ENCODE measurements at places on chromosomes 1 and 21. TPM values are rescaled to one million over a fixed set of nuclear protein-coding genes. Genes with fewer than 3 reads are reported as not detected.

AKR7A2 gene
- 74.8 TPM for total RNA-seq

IL10 gene
- total RNA-seq = 0.13 TPM

C1orf141 gene
- not detected for total RNA-seq

SMAP2 gene
- total RNA-seq = 18.6 TPM

SH2D1B gene
- total RNA-seq = not detected

KCNQ4 gene
- under 0.01 TPM for total RNA-seq

RPTN gene
- not detected for total RNA-seq

RXFP4 gene
- total RNA-seq = not detected

SLC1A7 gene
- 0.13 TPM for total RNA-seq

OR2AK2 gene
- not detected for total RNA-seq

DENND2C gene
- 2.4 TPM for total RNA-seq

NPR1 gene
- 1.2 TPM for total RNA-seq

FAM72B gene
- 3.3 TPM for total RNA-seq

CEP350 gene
- total RNA-seq = 44.9 TPM

AMY1C gene
- not detected for total RNA-seq

COL9A2 gene
- total RNA-seq = 1.1 TPM

FAM229A gene
- total RNA-seq = 0.99 TPM

MAEL gene
- not detected for total RNA-seq

PROK1 gene
- not detected for total RNA-seq

ADGRB2 gene
- total RNA-seq = 4.0 TPM

GNAT2 gene
- 0.19 TPM for total RNA-seq

ILDR2 gene
- total RNA-seq = under 0.01 TPM
